Mammary epithelial cell (primary cell): ENCODE measurements at places on chromosomes 6 and 20.

DNA sequence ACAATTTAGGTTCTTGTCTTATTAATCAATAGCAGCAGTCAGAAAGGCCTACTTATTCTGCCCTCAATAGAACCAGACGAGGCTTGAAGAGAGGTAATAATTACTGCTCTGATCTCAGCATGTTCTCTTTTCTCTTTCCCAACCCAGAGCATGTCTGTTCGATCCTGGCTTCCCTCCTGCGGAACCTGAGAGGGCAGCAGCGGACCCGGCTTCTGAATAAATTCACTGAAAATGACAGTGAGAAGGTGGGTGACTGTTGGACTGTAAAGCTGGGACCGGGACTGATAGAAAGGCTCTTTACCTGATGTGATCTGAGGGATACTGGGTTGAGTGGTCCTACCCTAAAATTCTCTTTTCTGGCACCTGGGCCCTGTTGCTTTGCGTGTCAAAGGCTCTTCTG, 63.0 kb upstream of the VSTM2L start:
- no peak for DNase-seq

DNA sequence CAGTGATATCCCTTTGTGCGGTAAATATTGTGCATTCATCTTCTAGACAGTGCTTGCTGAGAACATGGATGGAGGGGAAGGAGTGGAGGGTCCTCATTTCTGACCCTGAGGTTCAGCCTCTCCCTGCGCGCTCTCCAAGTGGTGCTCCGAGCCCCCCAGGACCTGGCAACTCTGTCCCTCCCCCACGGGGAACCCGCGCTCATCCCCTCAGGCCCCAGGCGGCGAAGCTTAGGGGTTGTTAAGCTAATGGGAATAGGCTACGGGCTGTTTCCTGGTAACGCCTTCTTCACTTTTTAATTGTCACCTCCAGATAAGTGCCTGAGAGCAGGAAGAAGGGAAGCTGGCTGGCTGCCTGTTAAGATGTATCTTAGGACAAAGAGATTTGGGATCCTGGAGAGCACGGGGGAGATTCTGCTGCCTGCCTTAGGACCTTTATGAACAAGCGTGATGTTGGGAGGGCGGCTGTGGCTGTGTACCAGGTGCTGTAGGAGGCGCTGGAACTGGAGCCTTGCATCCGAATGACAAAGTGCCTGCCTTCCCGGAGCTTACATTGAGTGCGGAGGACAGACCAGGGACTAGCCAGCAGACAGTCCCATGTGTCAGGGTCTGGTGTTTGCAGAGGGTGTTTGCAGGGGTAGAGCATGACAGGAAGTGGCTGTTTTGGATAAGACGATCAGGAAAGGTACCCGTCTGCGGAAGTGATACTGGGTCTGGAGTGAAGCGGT, 11.7 kb downstream of the TSHZ2 start:
- DNase-seq: no peak

GRCh38 chr6:157096105-157096504, 227.2 kb downstream of the TMEM242 start:
- DNase-seq: no peak

- no peak for DNase-seq
Measured at GRCh38 chr6:3190779-3191178, 33.4 kb upstream of the TUBB2A start.

DNA sequence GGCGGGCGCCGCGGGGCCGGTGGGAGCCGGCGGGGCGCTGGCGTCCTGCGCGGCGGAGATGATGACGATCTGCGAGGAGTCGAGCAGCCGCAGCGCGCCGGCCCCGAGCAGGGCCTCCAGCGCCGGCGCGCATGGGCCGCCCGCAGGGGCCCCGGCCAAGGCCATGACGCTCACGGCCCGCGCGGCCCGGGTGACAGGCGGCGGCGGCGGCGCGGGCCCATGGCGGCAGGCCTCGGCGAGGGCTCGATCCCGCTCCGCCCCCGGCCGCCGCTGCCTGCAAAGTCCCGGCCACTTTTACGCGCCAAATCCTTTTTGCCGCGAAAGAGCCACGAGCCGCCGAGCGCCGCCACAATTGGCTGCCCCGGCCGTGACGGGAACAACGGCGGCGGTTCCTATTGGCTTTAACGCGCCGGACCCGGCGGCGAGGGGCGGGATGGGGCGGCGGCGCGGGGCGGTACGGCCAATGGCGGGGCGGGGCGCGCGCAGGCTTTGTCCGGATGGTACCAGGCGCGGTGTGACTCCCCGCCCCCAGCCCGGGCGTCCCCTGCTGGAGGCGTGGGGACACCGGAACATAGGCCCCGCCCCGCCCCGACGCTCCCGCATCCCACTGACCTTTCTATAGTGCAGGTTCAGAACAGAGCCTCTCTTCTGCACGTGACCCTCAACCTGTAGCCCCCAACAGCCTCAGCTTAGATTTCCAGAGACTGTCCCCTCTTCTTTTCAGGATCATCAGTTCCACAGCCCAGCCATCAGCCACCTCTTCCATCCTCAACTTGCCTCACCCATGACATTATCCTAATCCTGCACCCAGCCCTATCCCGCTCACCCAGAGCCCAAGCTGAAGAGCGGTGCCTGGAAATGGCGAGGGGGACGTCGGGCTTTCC, at the start of gene E2F1:
Gene E2F1, minus strand, starts transcription at position 286 of the 884 bp plus-strand sequence. Its CDS starts 121 bp downstream, at position 165.
- peak; percentile 93 for DNase-seq

DNA sequence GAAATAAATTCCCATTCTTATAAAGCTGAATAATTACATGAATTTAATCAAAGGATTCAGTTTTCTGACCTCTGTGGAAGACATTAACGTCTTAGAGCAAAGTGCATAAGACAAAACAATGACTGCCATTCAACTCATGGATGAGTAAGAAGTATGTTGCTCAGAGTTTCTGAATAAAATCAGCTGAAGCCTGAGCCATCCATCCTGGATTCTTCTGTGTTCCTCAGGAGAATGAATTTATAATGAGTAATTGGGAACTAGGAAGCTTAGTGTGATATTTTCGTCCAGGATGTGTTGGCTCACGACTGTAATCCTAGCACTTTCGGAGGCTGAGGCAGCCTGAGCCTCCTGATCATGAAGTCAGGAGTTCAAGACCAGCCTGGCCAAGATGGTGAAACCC, 62.8 kb downstream of the PERP start:
- peak; percentile 96 for DNase-seq

DNA sequence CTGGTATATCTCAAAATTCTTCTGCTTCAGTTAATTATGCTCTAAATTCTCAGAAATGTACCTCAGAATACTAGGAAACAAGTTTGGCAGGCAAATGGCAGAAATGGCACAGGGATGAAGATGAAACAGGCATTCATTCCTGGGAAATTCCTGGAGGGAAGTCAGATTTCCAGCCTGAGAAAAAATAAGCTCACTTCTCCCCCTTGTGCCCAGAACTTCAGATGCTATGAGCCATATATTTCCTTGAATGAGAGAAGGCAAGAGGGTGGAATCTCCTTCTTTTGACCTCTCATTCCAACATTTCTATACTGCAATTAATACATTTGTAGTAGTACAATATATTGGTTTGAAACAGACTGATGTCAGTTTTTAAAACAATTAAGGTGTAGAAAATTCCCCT, 22.8 kb downstream of the RGS17 start:
- DNase-seq: no peak

DNA sequence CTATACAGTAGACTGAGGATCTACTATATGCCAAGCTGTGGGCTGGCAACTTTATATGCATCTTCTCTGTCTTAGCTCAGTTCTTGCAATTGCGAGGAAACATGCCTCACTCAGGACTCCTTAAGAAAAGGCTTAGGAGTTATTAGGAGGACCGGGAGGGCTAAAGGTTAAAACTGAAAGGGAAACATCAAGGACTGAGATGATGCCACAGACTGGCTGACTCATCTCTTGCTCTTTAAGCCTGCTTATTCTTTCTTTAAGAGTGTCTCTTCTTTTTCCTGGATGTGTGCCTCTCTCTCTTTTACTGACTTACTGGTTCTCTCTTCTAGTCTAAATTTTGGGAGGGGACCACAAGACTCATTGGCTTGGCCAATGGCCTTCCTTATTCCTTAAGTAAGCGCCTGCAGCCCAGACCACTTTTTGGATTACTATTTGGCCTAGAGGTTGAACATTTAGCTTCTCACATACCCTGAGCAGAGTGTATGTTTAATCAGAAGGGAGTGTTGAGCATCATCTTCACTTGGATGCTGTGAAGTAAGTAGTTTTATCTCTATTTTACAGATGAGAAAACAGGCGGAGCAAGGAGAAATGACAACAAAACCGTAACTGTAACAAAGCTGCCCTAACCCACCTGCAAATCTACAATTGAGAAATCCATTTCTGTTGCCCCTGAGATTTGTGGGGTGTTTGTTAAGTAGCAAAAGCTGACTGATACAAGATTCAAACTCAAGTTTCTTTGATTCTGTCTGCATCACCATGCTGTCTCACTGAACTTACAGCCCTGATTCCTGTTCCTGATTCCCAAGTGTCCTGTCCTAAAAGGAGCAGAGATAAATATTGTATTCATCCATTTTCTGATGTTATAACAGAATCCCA, 7.2 kb upstream of the SDC4 start:
- peak; percentile 61 for DNase-seq

- DNase-seq: peak; percentile 58
Measured at GRCh38 chr6:7108964-7109836, 1.4 kb downstream of the RREB1 start.

GRCh38 chr6:11616200-11616611, 78.7 kb downstream of the TMEM170B start:
- no peak for DNase-seq
